ENCODE measurements at places on chromosomes 7 and 10. TPM values are rescaled to one million over a fixed set of nuclear protein-coding genes. Genes with fewer than 3 reads are reported as not detected.

Gene FLNC
- total RNA-seq = 267 TPM

Gene CFAP69
- 4.2 TPM for total RNA-seq

Gene CYP2E1
- 2.5 TPM for total RNA-seq

Gene NRBF2
- 19.9 TPM for total RNA-seq

Gene ZNF32
- total RNA-seq = 10.6 TPM

Gene EPO
- not detected for total RNA-seq

Gene CRTAC1
- total RNA-seq = 8.8 TPM

Gene FBXW4
- total RNA-seq = 73.3 TPM

Gene INMT
- 1.6 TPM for total RNA-seq

Gene CREB5
- total RNA-seq = 5.4 TPM

Gene CLDN15
- 23.7 TPM for total RNA-seq

Gene MMP21
- total RNA-seq = 0.14 TPM

Gene SLC35B4
- 14.1 TPM for total RNA-seq

Gene DIP2C
- total RNA-seq = 8.0 TPM

Gene EN2
- not detected for total RNA-seq

Gene LRRC18
- not detected for total RNA-seq

Gene SPDYE9
- not detected for total RNA-seq

Gene ERVW-1
- total RNA-seq = not detected

Gene RP9
- 12.2 TPM for total RNA-seq
